Stimulated activated CD4-positive, alpha-beta T cell treated with anti-CD3 and anti-CD28 coated beads, Interleukin-15, amount 100 ng/mL, for 48 hours (primary cell): ENCODE measurements at places on chromosomes 16 and 17.
A peak's percentile ranks its signal among the peaks of the same experiment; 100 is the strongest.

- DNase-seq: peak; percentile 91
These were observed 4.9 kb downstream of the MAP3K14 start for GRCh38 chr17:45311760-45312476.

- no peak for DNase-seq
These were observed 547 bp downstream of the RAB26 start for GRCh38 chr16:2148714-2149629.

DNA sequence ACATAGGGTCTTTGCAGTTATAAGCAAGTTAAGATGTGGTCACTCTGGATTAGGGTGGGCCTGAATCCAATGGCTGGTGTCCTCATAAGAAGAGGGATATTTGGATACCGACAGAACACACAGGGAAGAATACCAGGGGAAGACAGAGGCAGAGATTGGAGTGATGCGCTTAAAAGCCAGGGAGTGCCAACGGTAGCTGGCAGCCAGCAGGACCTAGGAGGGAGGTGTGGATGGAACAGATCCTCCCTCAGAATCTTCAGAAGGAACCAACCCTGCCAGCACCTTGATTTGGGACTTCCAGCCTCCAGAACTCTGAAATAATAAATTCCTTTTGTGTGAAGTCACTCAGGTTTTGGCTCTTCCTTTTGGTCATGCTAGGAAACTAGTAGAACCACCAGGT lies 110.2 kb upstream of the CACNG3 start:
- DNase-seq: no peak

- no peak for DNase-seq
These were observed 43.4 kb downstream of the MEAK7 start for GRCh38 chr16:84461029-84461412.

GRCh38 chr17:40345994-40346764 lies 18.4 kb downstream of the GJD3 start:
- no peak for DNase-seq

DNA sequence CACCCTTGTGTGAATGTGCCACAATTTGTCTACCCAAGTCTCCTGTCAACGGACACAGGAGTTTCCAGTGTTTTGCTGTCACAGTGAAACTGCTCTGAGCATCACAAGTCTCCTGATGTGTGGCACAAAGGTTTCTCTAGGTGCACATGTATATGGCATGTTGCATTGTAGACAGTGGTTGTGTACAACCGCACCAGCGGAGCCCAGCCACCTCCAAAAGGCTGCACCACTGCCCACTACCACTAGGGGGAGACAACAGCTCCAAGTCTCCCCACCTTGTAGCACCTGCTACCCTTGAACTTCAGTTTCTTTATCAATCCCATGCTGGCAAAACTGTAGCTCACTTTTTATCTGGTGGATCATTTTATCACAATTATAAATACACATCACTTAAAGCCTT lies 95.5 kb upstream of the ZNF469 start:
- DNase-seq: no peak

GRCh38 chr17:82655523-82655922 lies 7.3 kb upstream of the WDR45B start:
- DNase-seq: no peak

- no peak for DNase-seq
These were observed 106.9 kb upstream of the SIAH1 start for GRCh38 chr16:48492133-48492532.

DNA sequence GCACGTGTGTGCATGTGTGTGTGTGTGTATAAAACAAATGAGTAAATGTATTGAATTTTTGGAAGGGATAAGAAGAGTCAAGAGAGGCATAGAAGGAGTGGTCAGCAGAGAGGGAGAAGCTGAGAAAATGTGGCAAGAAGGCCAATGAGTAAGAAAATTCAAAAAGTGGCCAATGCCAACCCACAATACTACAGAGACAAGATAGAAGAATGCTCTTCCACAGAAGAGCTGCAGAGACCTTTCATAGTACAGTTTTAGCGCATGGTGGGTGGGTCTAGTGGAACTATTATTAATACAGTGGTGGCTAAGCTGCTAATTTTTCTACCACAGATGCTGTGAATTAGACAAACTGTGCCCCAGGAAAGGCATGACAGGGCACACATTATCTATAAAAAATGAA lies 233.5 kb downstream of the NTN1 start:
- no peak for DNase-seq

DNA sequence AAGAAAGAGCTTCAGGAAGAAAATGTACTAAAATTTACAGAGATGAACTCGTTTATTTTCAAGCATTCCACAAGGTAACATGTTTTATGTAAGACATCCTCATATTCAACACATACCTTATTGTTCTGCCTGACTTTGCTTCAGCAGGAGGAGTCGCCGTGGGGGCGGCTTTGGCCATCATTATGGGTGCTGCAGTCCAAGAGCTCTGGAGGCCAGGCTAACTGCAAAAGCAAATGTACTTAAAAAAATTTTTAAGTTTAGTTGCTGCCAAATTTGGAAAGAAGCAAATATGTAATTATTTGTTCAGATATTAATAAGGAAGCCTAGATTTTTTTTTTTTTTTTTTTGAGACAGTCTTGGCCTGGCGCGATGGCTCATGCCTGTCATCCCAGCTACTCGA lies 4.1 kb upstream of the SPG7 start:
- DNase-seq: no peak

DNA sequence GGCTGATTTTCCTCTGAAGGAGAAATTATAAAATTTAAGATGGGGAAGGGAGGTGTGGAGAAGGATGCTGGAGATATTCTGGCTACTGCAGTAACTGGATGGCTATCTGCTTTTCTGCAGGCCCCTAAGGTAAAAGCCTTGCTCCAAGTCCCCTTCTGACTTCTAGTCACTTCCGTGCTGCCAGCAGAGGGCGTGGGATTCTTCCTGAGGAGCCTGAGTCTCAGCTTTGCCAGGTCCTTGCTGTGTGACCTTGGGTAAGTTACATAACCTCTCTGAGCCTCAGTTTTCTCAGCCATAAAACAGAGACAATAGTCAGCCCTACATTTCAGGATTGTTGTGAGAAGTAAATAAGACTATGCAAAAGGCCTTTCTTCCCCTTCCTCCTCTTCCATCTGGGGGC lies 24.3 kb upstream of the TMEM220 start:
- no peak for DNase-seq

DNA sequence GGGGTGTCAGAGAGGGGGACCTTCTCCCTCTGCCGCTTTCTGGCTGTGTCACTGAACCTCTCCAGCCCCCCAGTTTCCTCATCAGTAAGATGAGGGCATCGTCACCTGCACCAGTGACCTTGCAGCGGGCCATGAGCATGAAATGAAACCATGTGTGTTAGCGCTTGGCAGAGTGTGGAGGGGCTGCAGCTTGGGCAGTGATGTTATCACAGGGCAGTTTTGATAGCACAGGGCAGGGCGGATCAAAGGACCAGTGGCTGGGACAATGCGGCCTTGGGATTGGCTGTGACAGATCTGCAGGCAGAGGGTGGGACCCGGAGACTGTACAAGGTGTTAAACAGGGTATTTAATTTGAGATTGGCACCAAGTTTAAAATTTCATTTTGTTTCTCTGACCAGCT lies 38.9 kb upstream of the NAT9 start:
- DNase-seq: no peak

DNA sequence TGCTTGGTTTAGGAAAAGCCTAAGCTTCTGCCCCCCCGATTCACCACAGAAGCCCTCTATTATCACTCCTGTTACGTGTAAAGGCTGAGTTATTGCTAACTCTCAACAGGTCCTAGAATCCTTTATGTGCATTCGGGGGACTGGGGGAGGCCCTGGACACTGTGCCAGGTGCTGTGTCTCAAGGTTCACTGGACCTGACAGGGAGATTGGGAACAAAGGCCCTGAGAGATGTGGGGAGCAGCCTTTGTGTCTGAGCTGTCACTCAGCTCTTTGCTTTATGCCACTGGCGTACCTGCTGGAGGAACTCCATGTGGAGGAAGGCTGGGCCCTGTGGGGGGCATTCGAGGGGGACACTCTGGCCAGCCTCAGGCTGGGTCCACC lies 65.9 kb downstream of the METRNL start:
- no peak for DNase-seq

DNA sequence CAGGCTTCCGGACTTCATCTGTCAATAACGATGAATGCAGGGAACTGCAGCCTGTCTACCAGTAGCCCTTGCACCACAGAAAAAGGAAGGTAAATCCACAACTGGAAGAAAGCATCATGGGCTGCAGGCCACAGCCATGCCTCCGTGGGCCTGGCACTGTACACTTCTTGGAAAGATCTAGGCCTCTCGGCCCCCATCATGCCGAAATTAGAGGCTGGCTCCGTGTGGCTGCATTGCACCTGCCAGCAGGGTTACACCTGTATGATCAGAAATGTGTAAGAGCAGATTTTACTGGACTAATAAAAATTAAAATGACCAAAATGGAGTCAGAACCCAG lies 52.2 kb downstream of the SDK2 start:
- no peak for DNase-seq
